ENCODE measurements at places on chromosomes 3 and 15.

DNA sequence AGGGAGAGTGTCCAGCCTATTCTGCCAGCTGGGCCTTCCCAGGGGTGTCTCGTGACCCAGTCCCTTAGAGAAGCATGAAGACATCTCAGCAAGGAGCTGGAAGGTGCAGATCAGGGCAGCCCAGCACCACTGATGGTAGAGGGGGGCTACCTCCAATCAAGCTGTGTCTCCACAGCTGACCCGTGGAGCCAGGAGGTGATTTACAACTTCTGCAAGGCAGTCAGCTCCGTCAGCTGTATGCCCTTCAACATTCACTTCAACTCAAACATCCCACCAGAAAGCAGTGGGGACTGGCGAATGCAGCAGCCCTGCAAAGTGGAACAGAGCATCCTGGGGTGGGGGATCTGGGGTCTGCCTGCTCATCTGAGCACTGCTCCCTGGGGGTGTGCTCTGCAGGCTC is 32.6 kb upstream of the FRG2C start:
- no peak for DNase-seq

GRCh38 chr15:37773111-37773860 is 161.2 kb upstream of the TMCO5A start:
- DNase-seq: no peak

GRCh38 chr3:41575724-41576123 is 376.4 kb downstream of the CTNNB1 start:
- no peak for DNase-seq

DNA sequence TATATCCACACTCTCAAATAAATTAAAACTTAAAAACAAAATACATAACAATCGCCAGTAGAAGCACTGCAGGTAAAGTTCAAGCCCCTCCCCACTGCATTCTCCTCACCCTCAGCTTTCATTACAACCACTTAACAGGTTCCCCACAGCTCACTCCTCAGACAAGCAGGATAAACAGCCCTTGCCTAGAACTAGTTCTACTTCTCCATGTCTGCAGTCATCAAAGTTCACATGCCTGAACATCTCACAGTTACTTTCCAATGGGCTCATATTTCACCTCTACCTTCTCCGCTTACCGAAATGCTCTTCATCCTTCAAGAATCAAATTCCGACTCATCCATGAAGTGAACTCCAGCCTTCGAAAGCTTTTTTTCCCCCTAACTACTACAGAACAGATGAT is 4.1 kb downstream of the YEATS2 start:
- DNase-seq: no peak

DNA sequence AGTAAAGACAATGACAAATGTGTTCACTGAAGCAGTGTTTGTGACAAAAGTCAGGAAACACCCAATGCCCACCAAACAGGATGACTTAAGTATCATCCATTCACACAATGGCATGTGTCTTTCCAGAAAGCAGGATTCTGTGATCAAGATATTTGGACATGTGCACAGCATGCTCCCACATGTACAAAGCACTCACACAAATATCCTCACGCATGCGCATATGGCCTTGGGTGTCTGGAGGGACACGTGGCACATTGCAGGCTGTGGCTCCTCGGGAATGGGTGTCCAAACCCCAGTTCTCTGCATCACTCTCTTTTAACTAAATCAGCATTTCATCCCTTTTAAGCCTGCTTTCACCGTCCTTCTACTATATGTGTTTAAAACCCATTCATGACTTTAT is 130.5 kb downstream of the KLF13 start:
- DNase-seq: no peak

- no peak for DNase-seq
These were observed 29.9 kb upstream of the POLR2M start for GRCh38 chr15:57676585-57676984.

GRCh38 chr15:40006646-40007045 is 32.3 kb downstream of the SRP14 start:
- DNase-seq: no peak

GRCh38 chr3:39108200-39108710 is 775 bp downstream of the TTC21A start:
- DNase-seq: no peak

DNA sequence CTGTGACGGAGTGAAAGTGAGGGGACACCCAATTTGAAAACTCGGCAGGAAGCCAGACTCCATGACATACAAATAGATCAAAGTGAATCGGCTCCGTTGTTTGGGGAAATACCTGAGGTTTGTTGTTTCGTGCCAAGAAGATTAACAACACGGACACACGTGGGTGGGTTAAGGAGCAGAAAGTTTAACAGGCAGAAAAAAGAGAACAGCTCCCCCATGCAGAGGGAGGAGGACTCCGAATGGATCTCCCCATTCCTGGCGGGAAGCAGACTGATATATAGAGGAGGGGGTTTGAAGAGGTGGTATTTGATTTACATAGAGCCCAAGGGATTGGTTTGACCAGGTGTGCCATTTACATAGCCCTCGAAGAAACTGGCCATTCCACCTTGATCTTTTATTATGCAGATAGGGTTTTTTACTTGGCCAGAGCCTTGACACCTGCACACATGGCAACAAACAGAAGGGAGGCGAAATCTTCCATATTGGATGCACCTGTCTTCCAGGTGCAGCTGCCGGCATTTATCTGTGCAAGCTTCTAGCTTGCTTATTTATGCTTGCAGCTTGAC is 4.8 kb upstream of the SACM1L start:
- no peak for DNase-seq

DNA sequence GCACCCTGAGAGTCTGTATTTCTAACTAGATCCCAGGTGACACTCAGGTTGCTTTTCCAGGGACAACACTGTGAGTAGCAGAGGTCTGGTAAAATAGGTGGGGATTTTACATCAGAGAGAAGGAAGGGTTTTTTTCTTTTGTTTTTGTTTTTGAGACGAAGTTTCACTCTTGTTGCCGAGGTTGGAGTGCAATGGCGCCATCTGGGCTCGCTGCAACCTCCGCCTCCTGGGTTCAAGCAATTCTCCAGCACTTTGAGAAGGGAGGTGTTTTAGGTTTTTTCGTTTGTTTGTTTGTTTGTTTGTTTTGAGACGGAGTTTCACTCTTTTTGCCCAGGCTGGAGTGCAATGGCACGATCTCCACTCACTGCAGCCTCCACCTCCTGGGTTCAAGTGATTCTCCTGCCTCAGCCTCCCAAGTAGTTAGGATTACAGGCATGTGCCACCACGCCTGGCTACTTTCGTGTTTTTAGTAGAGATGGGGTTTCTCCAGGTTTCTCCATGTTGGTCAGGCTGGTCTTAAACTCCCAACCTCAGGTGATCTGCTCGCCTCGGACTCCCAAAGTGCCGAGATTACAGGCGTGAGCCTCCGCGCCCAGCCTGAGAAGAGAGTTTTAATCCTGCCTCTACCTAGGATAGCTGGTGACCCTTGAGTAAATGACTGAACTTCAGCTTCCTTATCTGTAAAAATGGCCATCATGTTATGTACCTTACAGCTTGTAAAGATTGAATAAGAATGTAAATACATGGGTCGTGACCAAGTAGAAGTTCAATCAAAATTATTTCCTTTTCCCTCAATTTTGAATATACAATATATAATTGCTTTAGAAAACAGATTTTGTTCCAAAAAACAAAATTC is 95.9 kb upstream of the FNDC3B start:
- DNase-seq: no peak

- DNase-seq: no peak
These were observed 1.3 kb upstream of the AP3B2 start for GRCh38 chr15:82710926-82711490.

DNA sequence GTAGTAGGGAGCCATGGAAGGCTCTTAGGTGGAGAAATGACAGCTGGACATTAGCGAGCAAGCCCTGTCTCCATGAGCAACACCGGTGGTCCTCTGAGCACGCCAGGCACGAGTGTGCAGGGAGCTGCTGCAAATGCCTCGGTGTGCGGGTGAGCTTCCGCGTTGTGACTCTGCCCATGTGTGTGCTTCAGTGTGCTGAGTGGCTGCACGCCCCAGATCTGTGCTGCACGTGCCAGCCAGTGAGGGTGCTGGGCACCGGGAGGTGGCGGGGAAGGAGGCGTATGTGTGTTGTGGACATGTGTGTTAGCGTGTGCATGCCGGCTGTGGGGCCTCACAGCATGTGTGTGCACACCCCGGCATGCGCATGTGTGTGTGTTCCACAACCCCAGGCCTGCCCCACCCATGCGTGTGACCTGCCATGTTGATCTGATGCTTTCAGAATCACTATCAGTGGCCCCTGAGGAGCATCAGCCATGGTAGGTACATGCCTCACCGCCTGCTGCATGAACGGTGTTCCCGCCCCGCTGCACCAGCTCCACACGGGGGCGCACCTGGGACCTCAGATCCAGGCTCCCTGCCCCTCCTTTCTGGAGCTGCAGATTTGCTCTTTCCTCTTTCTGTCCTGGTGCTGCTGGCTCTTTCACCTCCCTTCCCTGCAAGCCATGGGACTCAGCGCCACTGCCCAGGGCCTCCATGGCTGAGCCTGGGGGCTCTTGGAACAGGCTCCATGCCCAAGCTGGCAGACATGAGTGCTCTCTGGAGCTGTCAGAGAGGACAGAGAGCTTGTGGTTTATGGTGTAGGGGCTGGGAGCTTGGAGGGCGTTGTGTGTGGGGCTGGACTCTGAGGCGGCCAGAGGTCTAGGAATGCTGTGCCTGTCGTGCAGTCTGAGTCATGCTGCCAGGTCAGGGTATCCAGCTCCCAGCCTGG is 169.4 kb downstream of the TBC1D2B start:
- no peak for DNase-seq

DNA sequence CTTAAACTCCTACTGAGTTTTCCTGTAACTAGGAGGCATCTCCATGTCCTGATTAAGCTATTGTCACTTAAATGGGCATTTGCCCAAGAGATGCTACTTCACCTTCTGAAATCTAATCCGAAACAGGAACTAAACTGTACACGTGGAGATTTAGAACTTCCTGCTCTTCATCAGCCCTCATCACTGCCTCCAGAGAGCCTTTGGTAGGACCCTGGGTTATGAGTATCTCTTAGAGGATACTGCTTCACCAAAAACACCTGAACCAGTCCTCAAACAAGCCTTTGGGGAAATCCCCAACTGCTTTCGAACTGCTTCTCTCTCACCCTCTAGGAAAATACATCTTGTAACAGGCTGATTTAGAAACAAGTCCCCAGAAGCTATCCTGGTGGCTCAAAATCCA is 320.3 kb downstream of the GAP43 start:
- DNase-seq: no peak

- no peak for DNase-seq
These were observed 287.5 kb downstream of the PTPRG start for GRCh38 chr3:61848885-61849284.

DNA sequence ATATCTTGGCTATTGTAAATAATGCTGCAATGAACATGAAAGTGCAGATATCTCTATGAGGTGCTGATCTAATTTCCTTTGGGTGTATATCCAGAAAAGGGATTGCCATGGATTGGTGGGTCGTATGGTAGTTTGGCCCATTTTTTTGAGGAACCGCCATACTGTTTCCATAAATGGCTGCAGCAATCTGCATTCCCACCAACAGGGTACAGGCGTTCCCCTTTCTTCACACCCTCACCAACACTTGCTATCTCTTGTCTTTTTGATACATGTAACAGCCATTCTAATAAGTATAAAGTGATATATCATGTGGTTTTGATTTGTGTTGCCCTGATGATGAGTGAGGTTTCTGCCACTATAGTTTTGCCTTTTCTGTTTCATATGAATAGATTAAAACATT is 146.7 kb downstream of the NR2F2 start:
- no peak for DNase-seq

GRCh38 chr3:47645551-47645950 is 66.9 kb upstream of the CSPG5 start:
- DNase-seq: no peak

GRCh38 chr3:136023264-136023978 is 57.9 kb downstream of the PPP2R3A start:
- no peak for DNase-seq

- DNase-seq: no peak
These were observed 6.3 kb downstream of the CHAC1 start for GRCh38 chr15:40959331-40960141.

DNA sequence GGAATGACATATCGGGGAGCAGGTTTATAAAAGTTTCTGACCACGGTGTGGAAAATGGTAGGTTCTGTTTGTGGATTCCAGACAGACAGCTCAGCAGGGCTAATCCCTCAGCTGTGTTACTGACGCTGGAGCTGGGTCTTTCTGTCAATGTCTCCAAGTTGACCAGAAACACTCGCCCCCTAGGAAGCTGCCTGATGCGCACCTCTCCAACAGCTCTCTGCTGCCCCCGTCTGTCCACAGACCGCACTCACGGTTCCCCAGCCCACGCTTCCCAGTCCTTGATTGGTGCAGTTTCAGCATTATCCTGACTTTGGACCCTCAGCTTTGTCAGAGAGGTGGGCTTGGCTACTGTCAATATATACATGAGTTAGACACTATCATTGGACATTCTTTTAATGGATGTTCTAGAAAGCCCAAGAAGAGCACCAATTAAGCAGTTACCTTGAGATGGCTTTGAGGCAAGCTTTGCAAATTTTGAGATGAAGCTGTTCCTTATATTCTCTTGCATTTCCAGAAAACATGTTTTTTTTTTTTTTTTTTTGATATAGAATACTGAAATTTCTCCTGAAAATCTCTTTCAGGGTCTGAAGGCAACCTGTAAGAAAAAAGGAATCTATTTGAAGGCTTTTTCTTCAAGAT is 98.9 kb upstream of the TBC1D5 start:
- peak; percentile 4 for DNase-seq

DNA sequence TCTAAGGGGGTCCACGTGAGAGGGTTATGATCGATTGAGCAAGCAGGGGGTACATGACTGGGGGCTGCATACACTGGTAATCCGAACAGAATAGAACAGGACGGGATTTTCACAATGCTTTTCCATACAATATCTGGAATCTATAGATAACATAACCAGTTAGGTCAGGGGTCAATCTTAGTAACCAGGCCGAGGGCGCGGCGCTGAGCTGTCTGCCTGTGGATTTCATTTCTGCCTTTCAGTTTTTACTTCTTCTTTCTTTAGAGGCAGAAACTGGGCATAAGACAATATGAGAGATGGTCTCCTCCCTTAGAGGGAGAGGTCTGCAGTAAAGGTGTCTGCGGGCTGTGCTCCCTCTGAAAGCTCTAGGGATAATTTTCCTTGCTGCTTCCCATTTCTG is 261.3 kb downstream of the XXYLT1 start:
- DNase-seq: no peak

DNA sequence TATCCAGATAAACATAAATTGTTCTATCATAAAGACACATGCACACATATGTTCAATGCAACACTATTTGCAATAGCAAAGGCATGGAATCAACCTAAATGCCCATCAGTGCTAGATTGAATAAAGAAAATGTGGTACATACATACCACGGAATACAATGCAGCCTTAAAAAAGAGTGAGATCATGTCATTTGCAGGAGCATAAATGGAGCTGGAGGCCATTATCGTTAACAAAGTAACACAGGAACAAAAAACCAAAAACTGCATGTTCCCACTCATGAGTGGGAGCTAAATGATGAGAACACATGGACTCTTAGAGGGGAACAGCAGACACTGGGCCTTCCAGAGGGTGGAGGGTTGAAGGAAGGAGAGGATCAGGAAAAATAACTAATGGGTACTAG is 79.2 kb downstream of the SH3GL3 start:
- no peak for DNase-seq

- no peak for DNase-seq
These were observed 60.1 kb downstream of the PYDC2 start for GRCh38 chr3:191521055-191521454.
